Thoracic aorta (tissue), 2 donors: ENCODE measurements at places on chromosomes 1 and 21. TPM values are rescaled to one million over a fixed set of nuclear protein-coding genes. Genes with fewer than 3 reads are reported as not detected.

The GTF2B gene
- total RNA-seq = 27.4 TPM

The SLAMF1 gene
- 1.8 TPM for total RNA-seq

The KRTAP7-1 gene
- total RNA-seq = not detected

- no peak overlapping the region for H3K27ac ChIP-seq
- H3K4me1 ChIP-seq = no peaks in the 10 kb centered on the region
- H3K4me3 ChIP-seq = no peak overlapping the region
- no peaks in the 10 kb centered on the region for H3K27me3 ChIP-seq
- H3K36me3 ChIP-seq = peaks cover 37% of the 10 kb centered on the region
These were observed 8.9 kb downstream of the MRTO4 start for GRCh38 chr1:19260211-19261138.

GRCh38 chr1:64572222-64572900 lies 102.4 kb downstream of the CACHD1 start:
- H3K27me3 ChIP-seq = no peaks in the 10 kb centered on the region
- H3K36me3 ChIP-seq = no peaks in the 10 kb centered on the region
- H3K4me3 ChIP-seq = no peak overlapping the region
- no peak overlapping the region for H3K27ac ChIP-seq

DNA sequence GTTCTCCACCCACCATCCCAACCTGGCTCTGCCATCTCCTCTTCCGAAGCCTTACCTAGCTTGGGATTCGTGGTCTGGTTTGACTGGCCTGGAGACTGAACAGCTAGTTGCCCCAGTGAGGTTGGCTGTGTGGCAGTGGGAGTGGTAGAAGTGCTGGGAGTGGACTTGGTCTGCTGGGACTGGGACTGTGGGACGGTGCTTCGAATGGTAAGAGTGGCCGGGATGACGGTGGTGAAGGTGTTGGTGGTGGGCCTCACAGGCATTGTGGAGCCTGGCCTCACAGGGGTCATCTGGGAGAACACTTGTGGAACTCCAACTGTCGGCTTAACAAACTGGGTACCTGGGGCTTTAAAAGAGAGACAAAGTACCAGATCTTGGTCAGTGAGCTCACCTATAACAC lies 28.7 kb downstream of the PSMB4 start:
- no peaks in the 10 kb centered on the region for H3K4me1 ChIP-seq
- no peak overlapping the region for H3K27ac ChIP-seq
- H3K36me3 ChIP-seq = peaks cover 28% of the 10 kb centered on the region
- no peak overlapping the region for H3K4me3 ChIP-seq

DNA sequence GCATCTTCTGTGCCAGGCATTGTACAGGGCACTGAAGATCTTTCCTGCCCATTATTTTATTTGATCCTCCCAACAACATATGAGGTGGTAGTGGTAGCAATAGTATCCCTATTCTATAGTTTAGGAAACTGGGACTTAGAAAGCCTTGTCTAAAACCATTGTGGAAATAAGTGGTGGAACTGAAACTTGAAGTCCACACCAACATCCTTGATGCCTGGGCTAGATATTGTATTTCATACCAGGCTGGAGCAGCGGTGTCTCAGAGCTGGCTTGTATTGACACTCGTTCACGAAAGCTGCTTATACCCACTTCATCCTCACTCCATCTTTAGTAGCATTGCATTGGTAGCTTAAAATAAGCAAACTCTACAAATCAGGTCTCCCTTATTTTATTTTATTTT lies 9.7 kb upstream of the CTSS start:
- no peak overlapping the region for H3K4me3 ChIP-seq
- H3K36me3 ChIP-seq = no peaks in the 10 kb centered on the region
- H3K4me1 ChIP-seq = no peaks in the 10 kb centered on the region
- no peaks in the 10 kb centered on the region for H3K27me3 ChIP-seq
- DNase-seq = no peak
- no peak overlapping the region for H3K27ac ChIP-seq

DNA sequence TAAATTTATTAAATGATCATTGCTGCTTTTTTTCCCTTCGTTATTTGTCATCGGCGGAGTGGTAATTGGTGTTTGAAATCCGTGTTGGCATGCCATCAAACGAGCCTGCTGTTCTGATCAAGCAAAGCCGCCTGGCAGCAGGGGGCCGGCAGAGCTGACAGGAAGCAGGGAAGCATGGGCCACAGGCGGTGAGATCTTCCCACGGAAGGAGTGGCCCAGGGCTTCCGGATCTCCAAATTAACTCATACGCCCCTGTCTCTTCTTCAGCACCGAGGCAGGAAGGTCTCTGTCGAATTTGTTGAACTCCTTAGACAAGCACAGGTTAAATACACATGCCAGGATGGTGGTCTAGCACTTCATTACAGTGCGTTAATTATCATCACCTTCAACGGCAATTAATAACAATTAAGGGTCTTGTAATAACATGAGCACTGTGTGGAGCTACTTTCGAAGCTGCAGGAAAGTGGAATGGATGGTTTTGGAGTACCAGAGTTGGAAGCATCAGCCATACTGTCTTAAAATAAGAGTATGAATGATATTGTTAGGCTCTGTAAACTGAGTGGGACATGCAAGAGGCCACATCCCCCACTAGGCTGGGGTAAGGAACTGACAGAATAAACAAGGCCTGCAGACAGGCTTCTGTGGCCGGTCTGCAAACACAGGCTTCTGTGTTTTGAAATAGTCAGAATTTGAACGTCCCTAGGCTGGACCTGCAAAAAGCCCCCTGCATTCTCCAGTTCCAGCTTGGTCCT lies 199.4 kb upstream of the DAB1 start:
- no peaks in the 10 kb centered on the region for H3K36me3 ChIP-seq
- H3K27me3 ChIP-seq = no peaks in the 10 kb centered on the region
- H3K27ac ChIP-seq = no peak overlapping the region
- DNase-seq = no peak

- H3K27ac ChIP-seq = no peak overlapping the region
- no peaks in the 10 kb centered on the region for H3K36me3 ChIP-seq
- no peak overlapping the region for H3K4me3 ChIP-seq
- no peaks in the 10 kb centered on the region for H3K4me1 ChIP-seq
- no peak for DNase-seq
These were observed 11.1 kb downstream of the SH2D1B start for GRCh38 chr1:162400790-162401355.
